ENCODE measurements at places on chromosomes 2 and 18.

DNA sequence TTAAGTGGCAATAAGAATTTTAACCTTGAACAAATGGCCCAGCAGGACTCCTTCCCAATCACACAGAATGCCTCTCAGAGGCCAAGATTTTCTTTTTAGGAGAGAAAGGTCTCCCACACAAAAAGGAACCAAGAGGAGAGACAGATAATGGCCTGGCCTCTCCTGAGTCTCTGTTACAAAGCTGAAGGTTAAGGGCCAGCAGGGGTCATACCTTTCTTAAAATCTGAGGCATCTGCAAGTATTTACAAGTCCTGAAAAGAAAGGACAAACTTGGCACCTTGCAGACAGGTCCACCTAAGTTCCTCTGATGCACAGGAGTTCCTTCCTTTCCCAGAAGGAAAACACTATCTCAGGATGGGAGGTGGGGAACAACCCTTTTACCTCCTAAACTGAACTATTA is 142.3 kb downstream of the TMEM163 start:
- no peak overlapping the region for H3K27ac ChIP-seq
- H3K27me3 ChIP-seq, result no peaks in the 10 kb centered on the region
- no peaks in the 10 kb centered on the region for H3K36me3 ChIP-seq
- no peaks in the 10 kb centered on the region for H3K4me1 ChIP-seq
- H3K4me3 ChIP-seq, result no peak overlapping the region

GRCh38 chr2:150643114-150643725 is 155.8 kb upstream of the RND3 start:
- DNase-seq, result no peak
- no peaks in the 10 kb centered on the region for H3K4me1 ChIP-seq
- no peaks in the 10 kb centered on the region for H3K36me3 ChIP-seq
- no peak overlapping the region for H3K27ac ChIP-seq
- H3K4me3 ChIP-seq, result no peak overlapping the region
- no peaks in the 10 kb centered on the region for H3K27me3 ChIP-seq

- H3K27ac ChIP-seq, result no peak overlapping the region
- DNase-seq, result no peak
- H3K27me3 ChIP-seq, result no peaks in the 10 kb centered on the region
- H3K36me3 ChIP-seq, result no peaks in the 10 kb centered on the region
Observed at GRCh38 chr2:174193737-174194136, 54.6 kb downstream of the OLA1 start.

- peaks cover 4% of the 10 kb centered on the region for H3K27me3 ChIP-seq
- no peak for DNase-seq
- no peaks in the 10 kb centered on the region for H3K36me3 ChIP-seq
- no peak overlapping the region for H3K27ac ChIP-seq
Observed at GRCh38 chr2:79511320-79511951, 1.4 kb upstream of the CTNNA2 start.

- no peak overlapping the region for H3K27ac ChIP-seq
- H3K4me3 ChIP-seq, result no peak overlapping the region
- H3K27me3 ChIP-seq, result peaks cover 3% of the 10 kb centered on the region
- no peaks in the 10 kb centered on the region for H3K36me3 ChIP-seq
Observed at GRCh38 chr2:16021611-16022363, 81.4 kb downstream of the MYCN start.

DNA sequence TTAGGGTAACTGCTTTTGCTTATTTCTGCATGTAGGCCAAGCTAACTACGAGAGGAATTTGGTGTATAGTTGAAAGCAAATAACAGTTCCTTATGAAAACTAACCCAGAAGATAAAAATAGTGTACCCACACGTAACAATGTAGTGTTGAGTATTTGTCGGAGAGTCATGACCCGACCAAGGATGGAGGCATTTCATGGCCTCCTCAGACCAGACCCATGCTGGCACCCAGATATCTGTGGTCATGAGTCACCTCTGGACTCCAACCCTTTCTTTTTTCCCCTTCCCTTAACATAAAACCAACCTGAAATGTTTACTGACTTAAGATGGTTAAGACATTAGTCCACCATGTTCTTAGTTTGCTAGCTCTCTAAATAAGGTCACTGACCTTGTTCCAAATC is 318.7 kb downstream of the NOL4 start:
- no peak overlapping the region for H3K27ac ChIP-seq
- no peaks in the 10 kb centered on the region for H3K27me3 ChIP-seq
- DNase-seq, result no peak
- no peaks in the 10 kb centered on the region for H3K4me1 ChIP-seq

- DNase-seq, result no peak
- H3K27ac ChIP-seq, result no peak overlapping the region
- H3K4me1 ChIP-seq, result no peaks in the 10 kb centered on the region
- no peaks in the 10 kb centered on the region for H3K36me3 ChIP-seq
- H3K4me3 ChIP-seq, result no peak overlapping the region
Observed at GRCh38 chr2:19312949-19313348, 45.5 kb downstream of the OSR1 start.

- H3K27me3 ChIP-seq, result no peaks in the 10 kb centered on the region
- H3K27ac ChIP-seq, result no peak overlapping the region
- H3K4me3 ChIP-seq, result no peak overlapping the region
- DNase-seq, result no peak
- H3K36me3 ChIP-seq, result no peaks in the 10 kb centered on the region
- no peaks in the 10 kb centered on the region for H3K4me1 ChIP-seq
Observed at GRCh38 chr2:238399094-238399493, 27.6 kb upstream of the ASB1 start.

- H3K36me3 ChIP-seq, result no peaks in the 10 kb centered on the region
- H3K27ac ChIP-seq, result no peak overlapping the region
- H3K4me1 ChIP-seq, result no peaks in the 10 kb centered on the region
- DNase-seq, result no peak
Observed at GRCh38 chr2:64760128-64760527, 106.4 kb upstream of the SERTAD2 start.

DNA sequence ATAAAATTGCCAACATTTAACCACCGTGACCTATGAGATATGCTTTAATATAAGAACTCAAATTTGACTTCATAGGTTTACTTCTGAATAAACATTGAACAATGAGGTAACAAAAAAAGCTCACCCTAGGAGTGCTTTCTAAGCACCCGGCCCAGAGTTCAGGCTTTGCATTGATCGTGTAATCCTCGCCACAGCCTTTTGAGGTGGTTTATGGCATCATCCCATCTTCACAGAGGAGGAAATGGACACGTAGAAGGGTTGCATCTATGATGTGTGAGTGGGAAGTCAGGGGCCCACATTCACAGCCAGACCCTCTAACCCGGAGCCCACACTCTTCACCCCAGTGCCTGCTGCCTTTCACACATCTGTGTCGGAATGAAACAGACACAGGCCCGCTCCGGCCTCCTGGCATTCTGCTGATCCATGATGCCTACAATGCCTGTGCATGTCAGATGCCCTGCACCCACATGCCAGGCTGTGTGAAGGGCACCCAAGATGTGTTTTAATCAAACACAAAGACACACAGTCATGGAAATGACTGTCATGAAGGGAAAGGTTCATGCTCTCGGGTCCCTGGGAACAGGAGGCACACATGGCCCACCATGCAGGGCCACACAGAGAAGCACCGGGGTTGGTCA is 48.6 kb upstream of the RPL31 start:
- no peak overlapping the region for H3K4me3 ChIP-seq
- no peaks in the 10 kb centered on the region for H3K27me3 ChIP-seq
- peaks cover 4% of the 10 kb centered on the region for H3K4me1 ChIP-seq
- H3K27ac ChIP-seq, result no peak overlapping the region
- no peak for DNase-seq

GRCh38 chr2:117359266-117359914 is 455.1 kb upstream of the DDX18 start:
- no peaks in the 10 kb centered on the region for H3K27me3 ChIP-seq
- no peak overlapping the region for H3K27ac ChIP-seq
- no peak overlapping the region for H3K4me3 ChIP-seq
- H3K4me1 ChIP-seq, result no peaks in the 10 kb centered on the region
- no peaks in the 10 kb centered on the region for H3K36me3 ChIP-seq
- DNase-seq, result no peak

- H3K36me3 ChIP-seq, result no peaks in the 10 kb centered on the region
- no peaks in the 10 kb centered on the region for H3K4me1 ChIP-seq
- no peaks in the 10 kb centered on the region for H3K27me3 ChIP-seq
Observed at GRCh38 chr2:207483477-207483876, 46.3 kb upstream of the CREB1 start.

- H3K36me3 ChIP-seq, result no peaks in the 10 kb centered on the region
- DNase-seq, result no peak
- no peak overlapping the region for H3K4me3 ChIP-seq
- no peak overlapping the region for H3K27ac ChIP-seq
Observed at GRCh38 chr2:148578493-148578884, 66.1 kb upstream of the EPC2 start.

GRCh38 chr2:6211236-6211635 is 519.1 kb downstream of the SOX11 start:
- H3K27me3 ChIP-seq, result no peaks in the 10 kb centered on the region
- H3K4me1 ChIP-seq, result no peaks in the 10 kb centered on the region
- no peak overlapping the region for H3K4me3 ChIP-seq
- no peak overlapping the region for H3K27ac ChIP-seq
- no peaks in the 10 kb centered on the region for H3K36me3 ChIP-seq

GRCh38 chr2:73759285-73759764 is 20.6 kb downstream of the DUSP11 start:
- H3K27me3 ChIP-seq, result no peaks in the 10 kb centered on the region
- no peaks in the 10 kb centered on the region for H3K36me3 ChIP-seq
- no peak overlapping the region for H3K4me3 ChIP-seq
- H3K4me1 ChIP-seq, result no peaks in the 10 kb centered on the region
- no peak for DNase-seq

GRCh38 chr2:176135035-176135440 is 5.5 kb downstream of the HOXD8 start:
- no peaks in the 10 kb centered on the region for H3K36me3 ChIP-seq
- H3K4me3 ChIP-seq, result peak overlapping the region; percentile 82
- peak overlapping the region; percentile 97 for H3K27ac ChIP-seq

- H3K27ac ChIP-seq, result no peak overlapping the region
- peaks cover 1% of the 10 kb centered on the region for H3K36me3 ChIP-seq
- H3K4me1 ChIP-seq, result no peaks in the 10 kb centered on the region
- H3K4me3 ChIP-seq, result no peak overlapping the region
- no peaks in the 10 kb centered on the region for H3K27me3 ChIP-seq
Observed at GRCh38 chr18:42025491-42025890, 70.5 kb downstream of the PIK3C3 start.

DNA sequence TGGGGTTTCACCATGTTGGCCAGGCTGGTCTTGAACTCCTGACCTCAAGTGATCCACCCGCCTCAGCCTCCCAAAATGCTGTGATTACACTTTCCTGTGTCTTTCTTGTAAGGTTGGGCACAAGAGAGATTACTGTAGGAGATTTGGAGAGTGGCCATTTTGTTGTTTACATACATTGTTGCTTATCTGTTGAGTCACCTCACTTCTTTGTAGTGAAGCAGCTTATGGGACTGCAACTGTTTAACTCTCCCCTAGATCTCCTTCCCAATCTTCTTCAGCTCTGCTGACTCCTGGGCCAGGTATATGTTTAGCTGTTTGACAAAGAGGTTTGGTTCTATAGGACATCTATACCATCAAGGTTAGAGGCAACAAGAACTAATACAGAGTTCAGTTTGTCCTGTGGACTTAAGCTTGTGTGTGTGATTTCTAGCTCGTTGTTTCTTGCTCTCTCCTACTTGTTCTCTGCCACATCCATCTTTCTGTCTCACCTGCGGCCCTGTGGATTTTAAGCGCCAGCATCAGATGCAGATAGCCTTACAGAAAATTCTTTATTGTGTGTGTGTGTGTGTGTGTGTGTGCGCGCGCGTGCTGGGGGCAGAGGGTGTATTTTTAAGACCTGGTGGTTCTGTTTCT is 95.4 kb downstream of the HAUS1 start:
- no peak overlapping the region for H3K4me3 ChIP-seq
- H3K27ac ChIP-seq, result no peak overlapping the region
- H3K27me3 ChIP-seq, result no peaks in the 10 kb centered on the region
- no peak for DNase-seq
- no peaks in the 10 kb centered on the region for H3K4me1 ChIP-seq

- no peak overlapping the region for H3K27ac ChIP-seq
- DNase-seq, result no peak
- no peaks in the 10 kb centered on the region for H3K27me3 ChIP-seq
- no peaks in the 10 kb centered on the region for H3K4me1 ChIP-seq
Observed at GRCh38 chr2:15315411-15315810, 245.7 kb downstream of the NBAS start.

DNA sequence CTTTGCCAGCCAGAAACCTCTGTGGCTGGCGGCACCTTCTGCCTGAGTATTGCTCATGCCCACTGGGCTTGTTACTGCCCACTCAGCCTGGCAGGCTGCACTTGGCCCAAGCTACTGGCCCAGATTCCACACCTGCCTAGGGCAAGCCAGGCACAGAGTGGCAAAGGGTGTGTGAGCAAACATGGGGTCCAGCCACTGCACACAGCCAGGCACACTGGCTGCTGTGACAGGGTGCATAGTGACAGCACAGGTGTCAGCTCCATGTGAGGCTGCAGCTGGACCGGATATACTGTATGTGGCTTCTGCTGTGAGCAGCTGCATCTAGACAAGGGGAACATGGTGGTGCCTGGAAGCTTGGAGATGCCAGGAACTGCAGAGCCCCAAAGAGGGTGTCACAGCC is 113.9 kb downstream of the COPS8 start:
- H3K27ac ChIP-seq, result peak overlapping the region; percentile 86
- H3K36me3 ChIP-seq, result no peaks in the 10 kb centered on the region
- no peak overlapping the region for H3K4me3 ChIP-seq
- no peak for DNase-seq

DNA sequence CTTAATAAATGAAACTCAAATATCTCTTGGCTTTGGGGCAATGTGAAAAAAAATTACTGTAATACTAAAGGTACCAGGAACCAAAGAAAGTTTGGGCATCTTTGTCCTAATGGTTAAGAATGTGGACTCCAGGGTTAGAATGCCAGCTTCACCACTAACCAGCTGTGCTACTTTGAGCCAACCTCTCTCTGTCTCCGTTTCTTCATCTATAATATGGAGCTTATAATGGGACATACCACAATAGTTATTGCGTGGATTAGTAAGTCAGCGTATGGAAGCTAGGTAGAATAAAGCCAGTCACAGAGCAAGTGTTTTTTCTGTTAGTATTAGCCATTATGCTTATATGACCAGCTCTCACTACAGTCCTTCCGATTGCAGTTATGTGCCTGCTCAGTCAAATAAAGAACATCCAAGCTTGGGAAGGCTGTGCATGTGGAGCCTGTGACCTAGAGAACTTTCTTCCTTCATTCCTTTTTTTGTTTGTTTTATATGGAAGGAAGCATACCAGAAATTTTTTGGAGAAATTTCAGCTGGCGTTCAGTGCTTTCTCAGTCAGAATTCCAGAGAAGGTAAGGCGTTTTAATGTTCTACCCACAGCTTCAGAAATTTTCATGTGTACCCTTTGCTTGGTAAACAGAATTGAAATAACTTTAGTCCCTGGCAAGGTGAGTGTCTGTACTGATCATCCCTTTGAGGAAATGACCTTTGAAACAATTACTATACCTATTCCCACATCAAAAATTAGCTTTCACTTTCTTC is 114.0 kb upstream of the RND3 start:
- H3K27ac ChIP-seq, result peak overlapping the region; percentile 52
- no peak for DNase-seq
- H3K27me3 ChIP-seq, result no peaks in the 10 kb centered on the region
- no peaks in the 10 kb centered on the region for H3K4me1 ChIP-seq

DNA sequence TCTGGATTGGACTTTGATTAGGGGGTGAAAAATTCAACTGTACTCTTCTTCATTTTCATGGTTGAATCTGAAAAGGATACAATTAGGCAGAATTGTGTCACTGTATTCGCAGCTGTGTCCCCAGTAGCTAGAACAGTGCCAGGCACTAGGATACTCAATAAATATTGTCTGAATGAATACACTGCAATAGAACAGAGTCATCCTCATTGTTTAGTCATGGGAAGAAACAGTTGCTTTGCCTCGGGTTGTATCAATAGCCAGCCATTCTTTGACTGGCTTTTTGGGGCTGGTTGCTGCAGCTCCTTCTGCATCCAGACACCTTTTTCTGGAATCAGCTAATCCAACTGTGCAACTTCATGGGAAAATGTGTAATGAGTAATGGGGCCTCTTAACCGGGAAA is 18.1 kb upstream of the DYNC1I2 start:
- no peak overlapping the region for H3K4me3 ChIP-seq
- H3K36me3 ChIP-seq, result no peaks in the 10 kb centered on the region
- no peak for DNase-seq
- H3K4me1 ChIP-seq, result no peaks in the 10 kb centered on the region
